Iris pigment epithelial cell (primary cell): ENCODE measurements at places on chromosomes 2 and 18.

DNA sequence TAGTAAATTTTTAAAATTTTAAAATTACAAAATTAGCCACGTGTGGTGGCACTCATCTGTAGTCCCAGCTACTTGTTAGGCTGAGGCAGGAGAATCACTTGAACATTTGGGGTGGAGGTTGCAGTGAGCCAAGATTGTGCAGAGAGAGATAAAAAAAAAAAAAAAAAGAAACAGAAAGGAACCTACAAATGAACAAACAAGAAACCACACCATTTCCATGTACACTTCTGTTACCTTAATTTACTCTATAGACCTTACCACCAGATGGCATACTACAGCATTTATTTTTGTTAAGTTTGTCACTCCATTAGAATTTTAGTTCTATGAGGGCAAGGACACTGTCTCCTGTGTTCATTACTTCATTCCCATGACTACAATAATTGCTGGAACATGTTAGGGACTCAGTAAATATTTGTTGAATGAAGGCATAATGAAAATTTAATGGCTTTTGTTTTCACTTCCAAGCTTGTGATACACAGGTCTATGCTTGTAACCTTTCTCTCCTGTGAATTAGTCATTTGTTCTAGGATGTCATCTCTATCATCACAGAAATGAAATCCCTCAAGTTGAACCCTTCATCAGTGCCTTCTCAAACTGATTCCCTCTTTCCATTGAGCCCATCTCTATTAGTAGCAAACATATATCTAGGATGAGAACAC is 76.0 kb downstream of the ARHGAP15 start:
- DNase-seq = peak; percentile 5

DNA sequence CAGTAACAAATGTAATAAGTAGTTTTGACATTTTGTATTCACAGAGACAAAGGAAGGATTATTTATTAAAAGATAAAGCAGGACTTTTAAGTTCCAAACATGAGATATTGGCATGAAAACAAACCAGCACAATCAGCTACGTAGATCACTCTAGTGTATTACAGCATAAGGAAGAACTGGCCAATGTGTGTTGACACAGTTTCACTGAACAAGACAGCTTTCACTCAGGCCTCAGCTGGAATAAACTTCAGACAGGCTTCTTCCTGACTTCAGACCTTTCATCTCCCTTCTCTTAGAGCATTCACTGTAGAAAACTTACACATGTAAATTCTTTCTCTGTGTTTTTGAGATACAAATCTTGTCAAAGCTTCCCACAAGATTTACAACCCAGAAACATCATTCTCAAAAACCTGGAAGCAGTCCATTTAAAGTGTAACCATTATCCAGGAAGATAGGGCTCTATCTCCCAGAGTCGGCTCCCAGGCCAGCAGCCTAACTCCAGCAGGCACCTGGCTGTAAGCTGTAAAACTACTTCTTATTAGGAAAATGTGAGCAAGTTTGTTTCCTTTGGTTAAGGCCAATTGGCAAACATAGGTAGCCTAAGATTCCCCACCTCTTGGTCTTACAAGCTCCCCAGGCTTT is 768.3 kb upstream of the CDH7 start:
- no peak for DNase-seq

DNA sequence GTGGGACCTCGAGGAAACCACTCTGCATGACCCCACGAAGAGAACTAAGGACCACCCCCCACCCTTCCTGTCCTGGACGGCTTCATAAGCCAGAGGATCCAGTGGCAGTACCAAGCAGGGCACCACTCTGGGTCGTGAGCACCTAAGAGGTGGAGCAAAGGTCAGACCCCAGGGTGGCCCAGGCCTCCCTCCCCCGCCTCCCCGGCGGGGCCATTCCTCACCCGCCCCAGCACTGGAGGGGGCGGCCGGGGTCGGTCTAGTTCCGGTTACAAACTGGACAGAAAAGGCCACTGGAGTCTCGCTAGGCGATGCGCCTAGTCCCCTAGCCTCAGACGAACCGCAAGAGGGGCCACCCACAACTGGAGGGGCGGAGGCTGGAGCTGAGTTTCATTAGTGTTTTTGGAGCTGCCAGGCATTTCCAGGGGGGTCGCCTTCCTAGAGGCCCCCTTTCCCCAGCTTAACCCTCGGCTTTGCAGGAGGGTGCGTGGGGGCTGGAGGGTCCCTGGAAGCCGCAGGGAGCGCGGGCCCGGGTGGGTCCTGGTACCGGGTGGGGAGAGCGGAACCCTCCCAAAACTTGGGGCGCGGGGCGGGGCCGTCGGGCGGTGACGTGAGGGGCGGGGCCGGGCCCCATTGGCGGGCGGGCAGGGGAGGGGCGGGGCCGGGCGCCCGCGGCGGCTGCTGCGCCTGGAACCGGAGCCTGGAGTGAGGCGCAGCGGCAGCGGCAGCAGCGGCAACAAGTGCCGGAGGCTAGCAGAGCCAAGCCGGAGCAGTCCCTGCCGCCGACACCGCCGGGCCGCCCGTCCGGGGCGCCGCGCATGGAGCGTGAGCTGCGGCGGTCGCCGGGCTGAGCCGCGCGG is at the start of gene B3GNT2:
Gene B3GNT2 (plus strand): TSS at position 695 of the 857 bp plus-strand sequence. CDS start 26,106 bp downstream, outside the sequence.
- DNase-seq = peak; percentile 68

- no peak for DNase-seq
Observed at GRCh38 chr2:83967854-83968253, 491.2 kb downstream of the SUCLG1 start.

DNA sequence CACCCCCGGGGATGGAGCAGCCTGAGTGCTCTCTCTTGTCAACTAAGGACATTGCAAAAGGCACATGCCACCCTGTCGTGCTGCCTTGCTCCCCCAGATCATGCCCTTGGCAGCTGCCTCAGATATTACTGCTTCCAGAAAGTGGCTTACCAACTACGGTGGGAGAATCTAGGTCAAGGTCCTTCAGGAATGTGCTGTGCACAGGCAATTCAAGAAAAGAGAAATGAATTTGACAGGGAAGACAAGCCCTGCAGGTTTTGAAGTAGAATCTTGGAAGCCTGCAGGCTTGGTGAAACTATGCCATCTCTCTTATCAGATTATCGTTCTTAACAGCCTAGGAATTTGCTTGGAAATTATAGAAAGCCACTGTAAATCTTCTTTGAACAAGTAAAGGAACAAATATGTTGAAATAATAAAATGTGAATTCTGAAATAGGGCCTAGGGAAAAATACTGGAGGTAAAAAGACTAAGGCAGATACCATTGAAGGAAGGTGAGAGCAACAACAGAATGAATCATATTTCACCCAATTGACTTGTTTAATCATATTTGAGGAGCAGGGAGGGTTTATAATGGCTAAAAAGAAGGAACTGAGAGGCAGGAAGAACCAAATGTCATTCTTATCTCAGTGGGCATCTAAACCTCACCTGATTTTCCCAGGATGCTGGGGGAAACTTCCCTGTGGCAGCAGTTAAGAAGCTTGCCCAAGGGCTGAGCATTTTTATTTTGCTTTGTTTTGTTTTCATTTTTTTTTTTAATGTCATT is 94.0 kb upstream of the GLS start:
- DNase-seq = no peak

DNA sequence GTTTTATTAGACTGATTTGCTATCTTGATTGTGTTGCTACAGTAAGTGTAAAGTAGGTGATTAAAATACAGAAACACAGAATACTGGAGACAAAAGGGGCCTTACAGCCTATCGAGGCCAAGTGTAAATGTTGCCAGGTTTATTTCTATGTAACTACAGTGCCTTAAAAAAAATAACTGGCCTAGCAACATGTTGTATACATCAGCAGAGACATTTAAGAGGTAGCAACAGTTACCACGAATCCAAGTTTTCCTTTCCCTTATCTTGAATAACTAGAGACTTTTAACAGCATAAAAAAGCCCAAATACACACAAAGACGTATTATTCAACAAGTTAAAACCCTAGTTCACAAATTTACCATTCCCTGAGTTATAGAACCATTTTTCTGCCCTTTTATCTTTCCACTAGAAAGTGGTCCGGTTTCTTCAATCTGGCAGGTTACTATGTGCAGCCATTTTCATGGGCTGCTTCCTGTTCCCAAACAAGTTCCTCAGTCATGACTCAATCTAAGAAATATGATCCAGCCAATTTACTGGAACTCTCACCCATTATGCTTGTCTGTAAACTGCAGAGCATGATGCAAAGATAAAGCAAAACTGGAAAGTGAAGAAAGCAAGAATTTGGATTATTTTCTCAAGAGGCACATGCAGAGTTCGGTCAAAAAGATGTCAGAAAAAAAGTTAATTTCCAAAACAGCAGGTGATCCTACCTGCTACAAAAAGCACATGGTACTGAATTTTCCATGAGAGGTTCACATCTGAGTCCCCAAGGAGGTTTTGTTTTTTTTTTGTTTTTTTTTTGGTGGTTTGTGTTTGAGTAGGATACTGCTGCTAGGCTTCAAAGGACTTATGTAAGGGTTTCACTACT is 22.2 kb downstream of the NFE2L2 start:
- DNase-seq = peak; percentile 95

DNA sequence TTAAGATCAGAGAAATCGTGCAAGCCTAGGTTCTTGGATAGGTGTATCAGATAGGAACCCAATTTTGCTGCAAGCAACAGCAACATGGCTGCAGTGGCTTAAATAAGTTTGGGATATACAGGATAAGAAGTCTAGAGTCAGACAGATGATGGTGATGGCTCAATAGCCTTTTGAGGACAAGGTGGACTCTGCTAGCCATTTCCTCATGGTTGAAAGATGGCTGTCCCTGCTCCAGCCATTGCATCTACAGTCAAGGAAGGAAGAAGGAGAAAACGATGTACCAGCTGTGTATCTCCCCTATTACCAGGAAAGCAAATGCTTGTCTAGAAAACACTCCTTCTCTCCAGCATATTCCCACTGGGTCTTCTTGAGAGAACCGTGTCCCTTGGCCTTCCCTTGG is 30.1 kb upstream of the CAB39 start:
- no peak for DNase-seq

GRCh38 chr2:150475479-150476250 is 11.8 kb downstream of the RND3 start:
- peak; percentile 65 for DNase-seq

DNA sequence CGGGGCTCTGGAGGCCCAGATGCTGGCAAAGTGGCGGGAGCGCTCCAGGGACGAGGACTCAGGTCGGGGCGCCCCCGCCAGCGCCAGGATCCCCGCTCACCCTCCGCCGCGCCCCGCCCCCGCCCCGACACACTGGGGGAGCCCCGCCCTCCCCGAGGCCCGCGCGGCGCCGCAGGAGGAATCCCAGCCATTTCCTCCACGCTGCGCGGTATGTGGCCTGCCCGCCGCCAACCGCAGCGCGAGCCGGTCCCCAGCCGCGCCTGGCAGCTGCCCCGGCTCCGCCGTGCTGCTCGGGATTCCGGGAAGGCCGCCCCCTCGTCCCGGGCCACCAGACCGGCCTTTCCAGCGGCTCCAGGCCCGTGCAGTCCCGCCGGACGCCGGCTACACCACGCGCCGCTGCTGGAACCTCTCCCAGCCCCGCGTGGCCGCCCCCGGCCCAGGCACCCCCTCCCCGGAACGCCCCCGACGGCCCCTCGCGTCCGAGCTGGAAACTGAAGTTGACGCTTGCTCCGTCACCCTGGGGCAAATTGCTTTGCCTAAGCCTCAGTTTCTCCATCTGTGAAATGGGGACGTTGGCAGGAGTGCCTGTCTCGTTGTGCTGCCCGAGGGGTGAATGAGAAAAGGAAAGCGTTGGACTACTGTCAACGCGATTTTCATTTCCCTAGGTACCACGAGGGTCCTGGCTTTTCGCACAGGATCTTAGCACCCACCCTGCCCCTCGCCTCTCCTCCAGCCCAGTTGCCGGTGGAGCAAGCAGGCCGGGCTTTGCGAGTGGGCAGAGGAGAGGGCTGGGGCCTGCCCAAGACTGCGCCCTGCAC is 53.6 kb downstream of the PKDCC start:
- peak; percentile 89 for DNase-seq

DNA sequence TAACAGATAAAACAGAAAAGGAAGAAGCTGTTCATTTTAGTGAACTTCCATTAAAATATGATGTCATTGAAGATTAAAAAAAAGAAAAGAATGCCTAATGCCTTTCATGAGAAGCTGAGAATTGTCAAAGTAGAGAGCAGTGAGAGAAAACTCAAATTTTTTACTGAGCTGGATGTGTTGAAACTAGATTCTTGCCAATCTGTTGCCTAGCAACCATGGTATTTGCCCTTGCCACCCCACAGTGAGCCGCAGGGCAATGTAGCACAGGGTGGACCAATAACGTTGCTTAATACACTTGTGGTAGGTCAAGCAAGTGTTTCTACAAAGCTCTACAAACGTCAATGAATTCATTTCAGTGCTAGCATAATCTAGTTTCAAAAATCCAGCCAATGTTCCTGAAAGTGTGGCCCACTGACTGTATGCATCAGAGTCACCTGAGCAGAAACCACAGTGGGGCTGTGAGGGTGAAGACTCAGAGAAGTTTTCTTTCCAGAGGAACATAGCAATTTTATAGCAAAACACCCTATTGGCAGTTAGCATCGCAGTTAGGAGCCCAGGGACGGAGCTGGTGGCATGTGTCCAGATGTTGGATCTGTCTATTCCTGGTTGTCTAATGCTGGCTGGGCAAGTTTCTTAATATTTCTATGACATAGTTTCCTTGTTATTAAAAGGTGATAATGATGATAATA is 132.2 kb downstream of the DOCK10 start:
- DNase-seq = peak; percentile 93

DNA sequence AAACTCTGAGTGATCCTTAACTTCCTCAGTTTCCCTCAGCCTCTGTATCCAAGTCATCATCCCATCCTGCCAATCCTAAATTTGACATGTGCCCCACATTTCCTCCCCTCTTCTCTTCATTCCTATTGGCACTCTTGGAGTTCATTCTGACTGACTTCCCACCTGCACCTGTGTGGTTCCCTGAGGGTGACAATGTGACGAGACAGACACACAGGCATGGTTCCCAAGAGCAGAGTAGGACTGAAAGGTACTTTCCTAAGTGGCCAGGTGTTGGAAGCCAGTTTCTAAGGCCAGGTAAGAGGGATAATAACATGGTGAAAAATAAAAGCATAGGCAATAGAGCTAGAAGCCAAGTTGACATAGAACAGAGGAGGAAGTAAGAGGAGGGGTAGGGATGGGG is 24.2 kb upstream of the REG3G start:
- no peak for DNase-seq

DNA sequence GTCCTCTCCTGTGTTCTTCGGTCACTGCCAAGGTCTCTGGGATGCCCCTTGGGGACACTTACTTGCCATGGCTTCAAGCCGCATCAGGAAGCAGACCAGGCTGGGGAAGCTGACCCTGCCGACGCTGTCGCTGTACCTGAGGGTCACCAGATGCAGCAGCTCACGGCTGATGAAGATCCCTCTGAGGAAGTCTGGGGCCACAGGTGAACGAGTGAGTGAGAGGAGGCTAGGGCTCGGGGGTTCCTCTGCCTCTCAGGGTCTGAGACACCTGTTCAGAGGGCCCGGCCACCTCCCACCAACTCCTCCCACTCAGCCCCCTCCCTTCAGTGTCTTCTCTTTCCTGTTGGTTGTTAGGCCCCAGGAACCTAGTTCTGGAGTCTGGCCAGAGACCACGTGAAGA is 74.9 kb downstream of the CAPN13 start:
- no peak for DNase-seq

- no peak for DNase-seq
Observed at GRCh38 chr2:127877136-127877535, 8.6 kb downstream of the AMMECR1L start.

GRCh38 chr18:35389095-35389618 is 12.0 kb upstream of the ZNF396 start:
- DNase-seq = peak; percentile 62
